ENCODE measurements at places on chromosomes 3 and 15.
A peak's percentile ranks its signal among the peaks of the same experiment; 100 is the strongest.

- DNase-seq: peak; percentile 49
These were observed 6.3 kb upstream of the EOMES start for GRCh38 chr3:27728195-27729087.

DNA sequence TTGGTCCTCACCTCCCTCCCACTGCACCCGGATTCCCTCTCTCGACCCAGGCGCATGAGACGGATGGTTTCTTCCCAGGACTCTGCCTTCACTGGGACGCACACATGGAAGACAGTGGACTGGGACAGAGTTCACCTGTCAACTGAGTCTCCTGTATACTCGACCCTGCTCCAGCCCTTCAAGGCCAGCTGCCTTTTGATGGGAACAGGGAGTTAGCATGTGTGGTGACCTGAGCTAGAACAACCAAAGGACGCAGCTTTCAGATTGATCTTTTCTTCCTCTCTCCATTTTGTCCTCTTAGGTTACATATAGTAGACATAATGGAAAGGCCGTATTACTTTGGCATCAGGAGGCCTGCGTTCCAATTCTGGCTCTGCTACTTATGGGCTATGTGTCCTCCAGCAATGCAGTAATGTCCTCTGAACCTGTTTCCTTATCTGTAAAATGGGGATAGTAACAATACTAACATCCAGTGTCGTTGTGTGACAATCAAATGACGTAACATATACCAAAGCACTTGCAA, 94.1 kb downstream of the PEX5L start:
- no peak for DNase-seq

DNA sequence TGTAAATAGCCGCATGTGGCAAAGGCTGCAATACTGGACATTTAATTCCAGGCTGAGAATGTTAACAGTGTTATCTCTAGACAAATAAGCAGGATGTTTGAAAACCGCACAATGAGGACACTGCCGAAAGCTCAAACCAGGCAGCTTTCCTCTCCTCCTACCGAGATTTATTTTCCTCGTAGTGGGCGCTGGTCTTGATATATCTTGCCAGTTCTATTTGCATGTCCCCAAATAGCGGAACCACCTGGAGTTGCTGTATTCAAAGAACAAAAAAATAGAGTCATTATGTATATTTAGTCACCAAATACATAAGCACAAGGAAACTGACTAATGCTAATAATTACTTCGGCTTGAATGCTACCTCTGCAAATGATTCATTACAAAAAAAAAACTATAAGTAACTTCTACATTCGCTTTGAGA, 46.5 kb downstream of the CYFIP1 start:
- DNase-seq: no peak

- DNase-seq: no peak
These were observed 95.0 kb downstream of the ADCY5 start for GRCh38 chr3:123353850-123354233.

- DNase-seq: peak; percentile 56
These were observed 210.2 kb downstream of the ADAMTS17 start for GRCh38 chr15:100131321-100132224.

DNA sequence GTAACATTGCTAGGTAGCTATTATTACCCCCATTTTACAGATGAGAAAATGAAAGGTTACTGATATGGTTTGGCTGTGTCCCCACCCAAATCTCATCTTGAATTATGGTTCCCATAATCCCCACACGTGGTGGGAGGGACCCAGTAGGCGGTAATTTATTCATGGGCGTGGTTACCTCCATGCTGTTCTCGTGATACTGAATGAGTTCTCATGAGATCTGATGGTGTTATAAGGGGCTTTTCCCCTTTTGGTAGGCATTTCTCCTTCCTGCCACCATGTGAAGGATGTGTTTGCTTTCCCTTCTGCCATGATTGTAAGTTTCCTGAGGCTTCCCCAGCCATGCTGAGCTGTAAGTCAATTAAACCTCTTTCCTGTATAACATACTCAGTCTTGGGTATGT, 252.1 kb downstream of the OPA1 start:
- DNase-seq: no peak

DNA sequence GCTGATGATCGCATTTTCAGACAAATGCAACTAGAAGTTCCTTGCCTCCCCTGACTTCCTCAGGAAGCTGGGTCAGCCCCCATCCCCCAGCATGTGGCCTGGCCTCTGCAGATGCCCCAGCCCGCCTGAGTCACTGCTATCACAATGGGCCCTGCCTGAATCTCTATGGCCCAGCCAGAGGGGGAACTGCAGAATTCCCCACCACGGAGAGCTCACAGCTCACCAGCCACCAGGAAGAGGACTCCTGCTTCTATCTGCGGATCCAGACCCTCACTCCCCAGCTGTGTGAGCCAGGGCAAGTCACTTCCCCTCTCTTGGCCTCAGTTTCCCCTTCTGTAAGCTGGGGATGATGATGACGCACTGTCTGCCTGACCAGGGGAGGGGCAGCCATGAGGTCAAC, 6.9 kb downstream of the PLXND1 start:
- DNase-seq: no peak

DNA sequence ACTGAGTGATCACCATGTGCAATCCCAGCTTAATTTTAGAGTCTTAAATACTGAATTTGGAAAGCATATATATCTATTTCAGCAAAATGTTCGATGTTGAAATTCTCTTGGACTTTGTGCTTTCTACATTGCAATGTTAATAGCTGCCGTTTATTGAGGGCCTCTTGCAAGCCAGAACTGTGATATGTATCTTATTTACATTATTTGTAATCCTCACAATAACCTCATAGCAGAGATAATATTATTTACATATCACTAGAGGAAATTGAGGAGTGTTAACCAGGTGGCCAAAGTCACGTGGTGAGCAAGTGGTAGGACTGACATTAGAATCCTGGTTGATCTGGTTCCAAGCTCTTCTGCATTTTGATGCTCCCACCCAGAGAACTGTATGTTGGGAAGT, 254.1 kb downstream of the SLC9A9 start:
- DNase-seq: no peak

DNA sequence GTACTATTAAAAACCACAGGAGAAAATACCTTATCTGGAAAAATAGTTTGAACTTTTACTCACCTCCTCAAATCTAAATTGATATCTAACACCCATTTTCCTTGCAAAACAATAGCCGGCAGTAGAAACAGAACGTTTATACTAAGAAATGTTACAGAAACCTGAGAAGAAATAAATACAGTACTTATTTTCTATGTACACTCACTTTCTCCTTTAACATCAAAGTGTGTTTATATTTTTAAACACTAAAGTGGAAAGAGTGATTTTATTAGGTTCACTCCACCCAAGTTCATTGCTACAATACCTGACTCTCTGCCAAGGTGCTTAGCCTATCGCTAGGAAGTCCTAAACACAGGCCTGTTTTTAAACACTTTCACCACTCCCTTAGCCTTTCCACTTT, 87.8 kb upstream of the TJP1 start:
- DNase-seq: no peak

DNA sequence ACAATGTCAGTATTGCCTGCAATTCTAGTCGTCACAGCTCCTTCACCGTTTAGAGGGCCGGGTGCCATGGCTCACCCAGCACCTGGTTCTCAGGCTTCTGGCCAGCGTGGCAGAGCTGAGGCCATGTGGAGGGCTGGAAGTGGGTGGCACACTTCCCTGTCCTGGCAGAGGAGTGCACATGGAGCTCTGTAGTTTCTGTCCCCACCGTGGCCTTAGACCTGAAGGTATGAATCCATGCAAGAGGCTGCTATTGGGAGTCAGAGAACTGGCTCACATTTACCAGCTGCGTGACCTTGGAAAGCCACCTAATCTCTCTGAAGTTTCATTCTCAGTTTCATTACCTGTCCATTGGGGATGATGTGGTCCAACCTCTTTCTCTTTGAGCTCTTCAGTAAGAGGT, 22.2 kb downstream of the EPHB1 start:
- DNase-seq: no peak

- DNase-seq: no peak
These were observed 19.6 kb downstream of the HEMK1 start for GRCh38 chr3:50588759-50589433.

- DNase-seq: no peak
These were observed 52.5 kb downstream of the SH3BP5 start for GRCh38 chr3:15279671-15280402.

DNA sequence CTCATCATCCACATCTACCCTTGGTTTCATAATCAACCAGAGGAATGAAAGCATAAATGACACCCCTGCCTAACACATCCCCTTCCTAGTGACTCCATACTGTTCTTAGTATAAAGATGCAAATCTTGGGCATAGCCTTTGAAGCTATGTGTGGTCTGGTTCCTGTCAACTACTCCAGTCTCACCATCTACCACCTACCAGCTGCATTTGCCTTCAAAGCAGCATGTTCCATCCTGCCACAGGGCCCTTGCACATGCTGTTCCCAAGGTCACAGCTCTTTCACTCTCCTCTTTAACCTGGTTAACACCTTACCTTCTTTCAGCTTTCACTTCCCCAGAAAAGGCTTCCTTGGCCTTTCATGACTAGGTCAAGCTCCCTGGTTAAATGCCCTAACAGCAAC, 62.3 kb upstream of the ARHGEF3 start:
- DNase-seq: peak; percentile 62

GRCh38 chr15:97470417-97470816, 490.1 kb upstream of the ARRDC4 start:
- DNase-seq: no peak

- DNase-seq: no peak
These were observed 4.5 kb downstream of the WNT5A start for GRCh38 chr3:55482496-55483195.

DNA sequence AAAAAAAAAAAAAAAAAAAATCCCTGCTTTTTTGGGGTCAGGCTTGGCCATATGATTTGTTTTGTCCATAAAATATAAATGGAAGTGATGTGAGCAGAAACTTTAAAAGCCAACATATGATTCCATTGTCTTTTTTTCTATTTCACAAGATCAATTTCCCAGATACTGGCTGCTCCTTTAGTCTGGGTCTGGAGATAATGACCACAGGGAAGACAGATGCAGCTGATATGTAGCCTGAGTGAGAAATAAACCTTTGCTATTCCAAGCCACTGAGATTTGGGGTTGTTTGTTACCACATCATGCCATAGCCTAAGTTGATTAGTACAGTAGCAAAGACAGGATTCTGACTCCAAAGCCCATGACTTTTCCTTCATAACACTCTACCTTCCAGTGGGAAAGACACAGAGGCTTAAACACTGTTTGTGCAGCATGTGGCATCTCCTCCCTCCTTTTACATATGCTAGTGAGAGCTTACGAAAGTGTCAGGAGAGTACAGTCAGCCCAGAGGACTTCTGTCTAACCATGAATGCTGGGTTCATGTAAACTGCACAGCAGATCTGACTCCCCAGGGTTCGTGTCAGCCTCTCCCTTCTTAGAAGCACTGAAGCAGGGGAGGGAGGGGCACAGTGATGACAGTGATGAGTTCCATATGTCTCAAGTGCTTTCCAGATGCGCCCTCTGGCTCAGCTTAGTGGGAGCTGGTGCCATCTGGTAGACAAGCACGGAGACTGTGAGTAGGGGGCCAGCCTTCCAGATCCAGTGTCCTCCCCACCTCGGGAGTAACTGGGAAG, 36.7 kb upstream of the SLC7A14 start:
- DNase-seq: no peak

- no peak for DNase-seq
These were observed 21.9 kb downstream of the DAPK2 start for GRCh38 chr15:64024172-64025050.

DNA sequence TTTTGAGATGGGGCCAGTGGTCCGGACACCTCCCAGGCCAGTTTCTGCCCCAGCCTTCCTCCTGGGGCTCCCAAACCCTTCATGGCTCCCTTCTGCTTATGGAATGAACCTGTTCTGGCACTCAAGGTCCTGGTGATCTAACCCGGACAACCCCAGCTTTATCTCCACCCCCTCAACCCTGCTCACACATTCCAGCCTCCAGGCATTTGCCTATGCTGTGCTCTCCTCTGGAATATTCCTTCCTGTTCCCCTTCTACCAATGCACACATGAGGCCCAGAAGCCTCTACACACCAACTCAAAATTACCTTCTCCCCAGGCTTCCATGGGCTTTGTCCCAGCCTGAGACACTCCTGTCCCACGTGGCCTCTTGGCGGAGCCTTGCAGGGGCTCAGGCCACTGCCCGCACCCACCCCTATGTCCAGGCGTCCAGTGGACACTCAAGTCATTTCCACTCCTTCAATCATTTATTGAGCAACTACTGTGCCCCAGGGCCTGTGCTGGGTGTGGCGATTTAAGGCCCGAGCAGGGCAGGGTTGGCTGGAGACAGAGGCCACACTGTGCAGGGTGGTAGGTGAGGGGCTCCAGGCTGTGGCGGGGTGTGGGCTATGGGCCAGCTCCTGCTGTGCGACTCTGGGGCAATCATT, 18.8 kb downstream of the PLXND1 start:
- DNase-seq: no peak

DNA sequence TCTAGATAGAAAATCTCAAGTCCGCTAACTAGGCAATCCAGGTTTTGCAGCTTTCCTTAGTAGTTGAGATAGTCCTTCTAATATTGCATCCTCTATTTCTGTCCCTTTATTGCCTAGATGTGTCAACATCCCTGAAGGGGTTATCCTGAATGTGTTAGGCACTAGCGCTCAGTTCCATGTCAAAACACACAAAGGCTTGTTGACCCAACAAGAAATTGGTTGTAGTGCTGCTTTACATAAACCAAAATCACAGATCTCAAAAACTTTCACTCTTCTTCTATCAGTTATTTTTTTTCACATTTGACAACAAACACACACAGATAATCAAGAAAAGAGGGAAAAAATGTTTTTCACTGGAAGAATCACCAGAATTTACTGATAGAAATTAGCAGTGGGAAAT, 51.4 kb upstream of the SOX2 start:
- DNase-seq: no peak

- no peak for DNase-seq
These were observed 30.6 kb downstream of the ABCC5 start for GRCh38 chr3:183987000-183987600.

DNA sequence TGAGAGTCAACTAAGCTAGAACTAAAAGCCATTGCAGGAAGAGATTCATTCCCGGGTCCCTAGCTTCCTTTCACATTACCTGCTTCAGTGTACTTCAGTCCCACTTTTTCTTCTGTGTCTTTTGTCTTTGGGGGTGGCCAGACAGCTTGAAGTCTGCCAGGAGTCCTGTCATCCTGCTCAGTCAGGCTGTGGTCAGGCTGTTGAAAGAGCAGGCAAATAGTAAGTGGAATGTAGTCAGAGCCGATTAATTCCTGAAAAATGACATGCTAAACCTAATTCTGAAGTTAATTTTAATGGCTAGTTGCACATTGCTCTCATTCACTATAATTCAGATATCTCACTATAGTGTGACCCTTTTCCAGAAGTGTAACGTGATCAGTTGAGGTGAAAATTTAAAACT, 129.6 kb downstream of the FMN1 start:
- DNase-seq: no peak

All from activated T-cell treated with anti-CD3 and anti-CD28 coated beads, Interleukin-2, amount 50 U/mL, for 24 hours (primary cell).